ENCODE measurements at places on chromosomes 11 and 22.

- DNase-seq = no peak
Observed at GRCh38 chr11:131240421-131240820, 130.0 kb upstream of the NTM start.

DNA sequence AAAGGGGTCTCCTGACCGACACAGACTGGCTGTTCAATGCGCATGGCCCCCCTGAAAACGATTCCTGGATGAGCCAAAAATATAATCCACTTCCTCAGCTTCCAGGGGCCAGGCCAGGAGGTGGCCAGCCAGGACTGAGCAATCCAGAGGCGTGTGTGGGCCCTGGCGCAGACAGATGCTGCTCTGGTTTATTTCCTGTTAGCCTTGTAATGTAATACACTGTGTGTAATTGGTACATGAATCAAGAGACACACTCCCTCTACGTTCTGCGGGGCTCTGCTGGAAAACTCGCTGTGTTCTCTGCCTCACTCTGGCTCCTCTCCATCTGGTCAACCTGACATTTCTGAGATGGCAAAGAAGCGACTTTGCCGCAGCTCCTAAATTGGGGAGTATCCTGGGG is 26.3 kb upstream of the ISX start:
- DNase-seq = no peak

DNA sequence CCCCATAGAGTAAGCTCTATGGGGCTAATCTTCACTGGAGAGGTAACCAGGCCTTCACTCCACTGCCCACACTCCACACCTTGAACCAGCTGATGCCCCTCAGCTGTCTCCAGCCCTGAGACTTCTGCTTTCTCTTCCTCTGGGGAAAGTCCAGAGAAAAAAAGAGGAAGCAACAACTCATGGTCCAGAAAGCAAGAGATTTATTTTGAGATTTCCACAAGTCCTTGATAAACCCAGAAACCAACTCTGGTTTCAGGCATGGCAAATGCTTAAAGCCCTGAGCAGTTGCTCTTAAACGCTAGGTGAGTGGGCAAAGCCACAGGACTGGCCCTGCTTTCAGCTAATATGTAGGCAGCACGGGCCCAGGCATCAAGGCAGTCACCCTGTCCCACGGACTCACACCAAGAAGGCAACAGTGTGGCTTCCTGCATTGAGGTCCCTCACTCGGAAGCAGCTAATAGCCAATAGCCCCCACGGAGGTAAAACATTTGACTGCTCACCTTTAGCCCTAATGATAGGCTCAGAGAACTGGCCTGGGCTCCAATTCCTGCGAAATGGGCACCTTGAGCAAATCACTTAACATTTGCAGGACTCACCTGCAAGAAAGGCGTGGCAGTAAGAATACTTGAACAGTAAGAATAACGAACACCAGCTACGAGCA is 4.3 kb downstream of the CYB561A3 start:
- no peak for DNase-seq

GRCh38 chr22:50302041-50302541 is 5.4 kb downstream of the PLXNB2 start:
- no peak for DNase-seq

- DNase-seq = peak; percentile 31
Observed at GRCh38 chr11:57787920-57788702, 26.5 kb downstream of the CTNND1 start.

GRCh38 chr11:25838918-25839625 is 492.9 kb upstream of the ANO3 start:
- DNase-seq = no peak

DNA sequence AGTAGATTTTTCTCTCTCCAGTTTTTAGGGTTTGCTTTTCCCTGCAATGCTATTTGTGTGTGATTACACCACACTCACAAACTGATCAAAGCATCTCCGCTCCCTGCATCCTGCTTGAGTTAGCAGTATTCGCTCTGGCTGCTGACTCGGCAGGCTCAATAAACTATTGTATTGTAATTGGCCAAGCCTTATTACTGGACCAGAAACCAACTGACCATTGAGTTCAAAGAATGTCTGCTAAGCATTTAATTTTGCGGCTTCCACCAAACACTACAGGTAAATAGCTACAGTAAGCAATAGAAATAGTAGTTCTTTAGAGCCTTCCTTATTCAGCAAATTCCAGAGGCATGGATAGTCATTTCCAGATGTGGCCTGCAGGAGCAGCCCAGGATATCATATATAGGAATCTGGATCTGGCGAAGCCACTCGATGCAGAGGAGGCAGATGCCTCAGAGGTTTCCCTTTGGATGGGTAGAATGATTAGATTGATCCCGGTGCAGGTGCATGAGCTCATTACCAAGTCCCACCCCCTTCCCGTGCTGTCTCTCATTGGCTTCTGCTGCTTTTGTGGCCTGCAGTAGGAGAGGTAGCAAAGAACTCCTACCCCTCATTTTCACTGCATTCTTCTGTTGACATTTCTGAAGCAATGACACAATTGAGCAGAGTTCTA is 77.3 kb downstream of the COMMD9 start:
- DNase-seq = no peak

GRCh38 chr11:19687392-19687791 is 25.2 kb upstream of the NAV2 start:
- DNase-seq = no peak

GRCh38 chr11:85698195-85698594 is 12.2 kb upstream of the CCDC89 start:
- DNase-seq = no peak

- DNase-seq = no peak
Observed at GRCh38 chr11:24295360-24295759, 201.5 kb upstream of the LUZP2 start.

DNA sequence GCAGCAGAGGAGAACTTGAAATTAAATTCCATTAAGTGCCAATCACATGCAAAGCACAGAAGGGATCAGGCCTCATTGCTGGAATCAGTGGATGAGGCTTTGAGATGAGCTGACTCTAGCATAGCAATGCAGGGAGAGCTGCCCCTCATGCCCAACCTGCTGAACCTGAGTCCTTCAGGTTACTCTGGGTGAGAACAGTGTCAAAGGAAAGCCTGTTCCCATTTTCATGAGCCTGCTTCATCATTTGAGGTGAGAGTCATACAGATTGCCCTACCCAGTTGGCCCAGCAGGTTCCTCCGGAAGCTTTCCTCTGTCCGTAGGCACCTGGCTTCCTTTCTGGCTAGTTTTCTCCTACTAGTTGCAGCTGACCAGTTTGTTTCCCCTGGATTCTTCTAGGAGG is 25.9 kb upstream of the ZBTB16 start:
- DNase-seq = no peak

- no peak for DNase-seq
Observed at GRCh38 chr11:17378655-17379054, 9.8 kb downstream of the KCNJ11 start.

GRCh38 chr11:134101282-134101681 is 32.4 kb downstream of the JAM3 start:
- no peak for DNase-seq

DNA sequence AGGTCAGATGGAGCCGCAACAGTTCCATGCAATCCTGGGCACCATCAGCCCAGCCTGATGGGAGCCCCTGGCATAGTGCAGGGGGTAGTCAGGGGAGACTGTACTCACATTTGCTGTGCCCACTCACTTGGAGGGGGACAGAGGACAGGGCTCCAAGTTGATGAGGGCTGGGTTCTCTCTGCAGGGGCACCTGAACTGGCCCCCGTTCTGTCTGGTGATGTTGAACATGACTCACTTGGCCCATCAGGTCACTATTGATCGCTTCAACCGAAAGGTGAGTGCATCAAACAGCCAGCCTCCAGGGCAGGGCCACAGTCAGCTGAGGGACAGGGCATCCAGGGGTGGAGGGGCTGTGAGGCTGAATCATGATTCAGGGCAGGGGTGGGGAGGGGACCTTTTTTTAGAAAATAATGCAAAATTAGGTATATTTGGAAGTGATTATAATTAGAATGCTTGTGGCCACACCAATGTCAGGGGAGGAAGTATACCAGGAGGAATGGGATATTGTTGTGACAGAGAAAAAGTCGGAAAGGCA is 66.4 kb downstream of the OTOG start:
- DNase-seq = no peak

DNA sequence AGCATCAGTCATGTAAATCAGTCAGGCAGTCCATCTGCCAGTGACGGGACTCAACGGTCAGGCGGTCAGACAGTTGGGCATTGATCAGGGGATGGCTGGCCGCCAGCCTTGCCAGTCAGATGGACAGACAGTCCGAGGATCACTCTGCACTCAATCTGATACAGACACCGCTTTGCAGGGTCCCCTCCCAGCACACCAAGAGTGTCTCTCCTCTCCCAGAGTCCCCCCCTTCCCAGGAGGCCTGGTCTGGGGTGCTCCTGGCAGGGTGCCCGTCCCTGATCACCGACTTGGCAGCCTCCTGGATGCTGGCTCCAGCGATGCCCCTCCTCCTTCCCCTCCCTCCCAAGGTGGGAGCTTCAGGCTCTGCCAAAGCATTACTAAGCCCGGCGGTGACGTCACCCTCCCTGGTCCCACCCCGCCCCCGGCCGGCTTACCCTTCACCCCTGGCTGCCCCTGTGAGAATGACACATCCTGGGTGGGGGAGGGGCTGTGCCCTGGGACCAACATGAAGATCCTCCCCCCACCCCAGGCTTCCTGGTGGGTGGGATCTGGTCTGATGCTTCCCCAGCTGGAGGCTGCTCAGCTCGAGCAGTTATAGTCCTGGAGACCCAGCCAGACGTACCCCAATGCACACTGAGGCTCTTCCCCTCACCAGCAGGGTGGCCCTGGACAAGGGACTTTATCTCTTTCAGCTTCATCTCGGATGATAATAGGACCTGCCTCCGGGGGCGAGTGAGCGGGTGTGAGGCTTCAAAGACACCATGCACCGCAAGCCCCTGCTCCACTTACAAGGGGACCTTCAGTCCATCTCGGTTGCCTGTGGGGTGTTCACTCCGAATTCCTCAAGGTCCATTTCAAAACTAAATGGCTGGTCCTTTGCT is 69.2 kb downstream of the CD82 start:
- peak; percentile 80 for DNase-seq

DNA sequence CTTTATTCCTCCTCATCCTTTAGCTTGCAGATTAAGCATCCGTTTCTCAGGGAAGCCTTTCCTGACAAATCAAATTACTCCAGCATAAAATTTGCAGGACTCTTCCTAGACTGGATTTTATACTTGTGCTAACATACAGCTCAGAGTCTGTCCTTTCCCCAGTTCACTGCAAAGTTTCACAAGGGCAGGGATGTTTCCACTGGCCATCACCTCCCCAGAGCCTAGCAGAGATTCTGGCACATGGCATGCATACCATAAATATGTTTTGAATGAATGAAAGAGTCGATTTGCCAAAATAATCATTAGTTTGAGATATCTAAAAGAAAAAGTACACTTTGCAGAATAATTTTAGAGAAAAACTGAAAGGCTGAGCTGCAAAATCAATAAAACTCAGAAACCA is 10.6 kb downstream of the MSANTD4 start:
- no peak for DNase-seq

- no peak for DNase-seq
Observed at GRCh38 chr11:75203138-75203537, 37.4 kb upstream of the TPBGL start.

DNA sequence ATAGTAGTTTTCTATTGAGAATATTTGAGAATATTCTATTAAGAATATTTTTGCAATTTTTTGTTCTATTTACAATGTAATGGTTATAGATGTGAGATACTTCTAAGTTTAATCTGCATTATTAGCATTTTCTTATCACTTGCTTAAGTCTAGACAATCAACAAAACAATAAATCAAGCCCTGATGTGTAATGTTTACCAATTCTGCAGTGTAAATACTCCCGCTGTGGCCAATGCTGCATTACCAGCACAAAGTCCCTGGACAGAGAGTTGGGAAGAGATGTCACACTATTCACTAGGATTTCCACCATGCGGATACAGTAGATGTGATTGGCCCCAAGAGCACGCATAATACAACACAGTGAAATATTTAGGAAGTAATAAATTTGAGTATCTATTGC is 47.6 kb upstream of the GCAT start:
- DNase-seq = no peak

- peak; percentile 45 for DNase-seq
Observed at GRCh38 chr11:84993386-84993785, 633.8 kb downstream of the DLG2 start.

DNA sequence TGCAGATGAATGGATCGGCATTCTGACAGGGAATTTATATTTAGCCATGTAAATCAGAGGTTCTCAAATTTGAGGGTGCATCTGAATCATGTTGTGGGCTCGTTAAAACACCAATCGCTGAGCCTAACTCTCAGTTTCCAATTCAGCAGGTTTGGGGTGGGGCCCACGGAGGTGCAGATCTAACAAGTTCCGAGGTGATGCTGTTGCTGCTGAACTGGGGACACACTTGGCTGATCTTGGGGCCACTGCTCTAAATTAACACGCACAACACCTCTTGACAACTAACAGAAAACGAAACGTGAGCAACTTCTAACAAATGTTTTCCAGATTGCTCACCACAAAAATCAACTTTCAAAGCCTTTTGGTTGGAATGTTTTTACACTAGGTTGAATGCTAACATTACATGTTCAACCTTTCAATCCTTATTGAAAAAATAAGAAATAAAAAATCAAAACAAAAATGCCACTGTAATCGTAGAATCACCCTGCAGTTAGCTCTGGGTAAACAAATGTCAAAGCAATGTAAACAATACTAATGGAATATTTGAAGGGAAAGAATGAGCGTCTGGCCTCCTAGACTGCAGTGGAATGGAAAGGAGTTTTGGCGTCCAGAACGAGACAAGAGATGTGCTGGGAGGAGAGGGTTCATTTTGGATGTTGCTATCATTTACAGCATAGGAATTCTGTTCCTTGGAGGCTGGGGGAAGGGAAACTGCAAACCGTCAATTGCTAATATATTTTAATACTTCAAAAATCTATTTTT is 68.3 kb upstream of the SLC6A5 start:
- DNase-seq = no peak

GRCh38 chr11:34478845-34479663 is 34.5 kb downstream of the ELF5 start:
- DNase-seq = no peak

- DNase-seq = no peak
Observed at GRCh38 chr22:30038219-30038618, 42.0 kb upstream of the HORMAD2 start.

DNA sequence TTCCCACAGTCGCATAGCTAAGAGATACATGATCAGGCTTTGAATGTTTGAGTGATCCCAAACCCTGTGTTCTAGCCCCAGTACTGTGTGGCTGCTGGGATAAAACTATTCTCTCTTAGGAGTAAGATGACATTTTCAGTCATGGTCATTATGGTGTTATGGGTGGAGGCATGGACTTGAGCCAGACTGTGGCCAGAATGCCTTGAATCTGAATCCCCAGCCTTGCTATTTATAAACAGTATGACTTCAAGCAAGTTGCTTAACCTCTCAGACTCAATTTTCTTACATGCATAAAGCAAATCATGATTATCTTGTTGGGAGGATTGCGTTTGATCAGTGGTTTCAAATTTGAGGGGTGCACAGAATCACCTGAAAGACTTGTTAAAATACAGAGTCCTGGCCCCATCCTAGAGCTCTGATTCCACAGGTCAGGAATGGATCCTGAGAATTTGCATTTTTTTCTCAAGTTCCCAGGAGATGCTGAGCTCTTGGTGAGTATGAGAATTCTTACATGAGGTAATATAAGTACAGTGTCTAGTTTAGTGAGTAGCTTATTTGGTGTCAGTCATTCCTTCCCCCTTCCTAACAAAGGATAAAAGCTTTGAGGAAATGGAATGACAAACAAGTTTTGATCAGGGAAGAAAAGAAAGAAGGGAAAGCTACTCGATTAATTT is 571.7 kb downstream of the METTL15 start:
- DNase-seq = no peak

All from WTC11 (cell line).